Stimulated activated CD4-positive, alpha-beta T cell treated with anti-CD3 and anti-CD28 coated beads, Interleukin-2, amount 100 ng/mL, for 48 hours (primary cell): ENCODE measurements at places on chromosomes 1 and 21.

DNA sequence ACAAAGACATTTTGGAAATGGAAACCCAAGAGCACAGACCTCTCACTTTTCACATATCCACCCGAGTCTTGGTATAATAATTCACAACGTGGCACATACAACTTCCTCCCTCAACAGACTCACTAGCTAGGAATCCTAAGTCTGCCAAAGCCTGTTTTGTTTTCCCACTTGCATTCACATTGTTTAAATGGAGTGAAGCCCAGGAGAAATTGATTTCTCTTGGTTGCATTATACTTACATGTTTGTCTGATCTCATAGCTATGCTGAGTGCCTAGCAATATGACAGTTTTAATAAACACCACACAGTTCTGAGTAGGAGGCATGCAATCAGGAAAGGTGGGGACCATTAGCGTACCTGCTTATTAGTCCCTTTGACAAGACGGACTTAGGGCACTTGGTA lies 348.6 kb upstream of the ADGRL4 start:
- no peak for DNase-seq

- DNase-seq = no peak
These were observed 4.4 kb upstream of the PGBD5 start for GRCh38 chr1:230430499-230430898.

DNA sequence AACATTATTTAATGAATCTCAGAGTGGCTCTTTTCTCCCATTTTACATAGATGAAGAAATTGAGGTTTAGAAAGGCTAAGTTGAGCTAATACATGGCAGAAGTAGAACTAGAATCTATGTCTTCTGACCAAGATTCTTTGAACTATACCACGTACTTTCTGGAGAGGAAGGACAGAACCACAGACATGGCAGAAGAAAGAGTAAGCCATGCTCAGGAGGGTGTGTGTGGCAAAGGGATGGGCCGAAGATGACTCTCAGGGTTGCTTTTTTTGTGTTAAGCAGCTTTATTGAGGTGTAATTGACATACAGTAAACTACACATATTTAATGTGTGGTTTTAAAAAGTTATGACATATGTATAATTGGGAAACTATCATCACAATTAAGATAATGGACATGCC lies 69.5 kb downstream of the PEX14 start:
- DNase-seq = no peak

DNA sequence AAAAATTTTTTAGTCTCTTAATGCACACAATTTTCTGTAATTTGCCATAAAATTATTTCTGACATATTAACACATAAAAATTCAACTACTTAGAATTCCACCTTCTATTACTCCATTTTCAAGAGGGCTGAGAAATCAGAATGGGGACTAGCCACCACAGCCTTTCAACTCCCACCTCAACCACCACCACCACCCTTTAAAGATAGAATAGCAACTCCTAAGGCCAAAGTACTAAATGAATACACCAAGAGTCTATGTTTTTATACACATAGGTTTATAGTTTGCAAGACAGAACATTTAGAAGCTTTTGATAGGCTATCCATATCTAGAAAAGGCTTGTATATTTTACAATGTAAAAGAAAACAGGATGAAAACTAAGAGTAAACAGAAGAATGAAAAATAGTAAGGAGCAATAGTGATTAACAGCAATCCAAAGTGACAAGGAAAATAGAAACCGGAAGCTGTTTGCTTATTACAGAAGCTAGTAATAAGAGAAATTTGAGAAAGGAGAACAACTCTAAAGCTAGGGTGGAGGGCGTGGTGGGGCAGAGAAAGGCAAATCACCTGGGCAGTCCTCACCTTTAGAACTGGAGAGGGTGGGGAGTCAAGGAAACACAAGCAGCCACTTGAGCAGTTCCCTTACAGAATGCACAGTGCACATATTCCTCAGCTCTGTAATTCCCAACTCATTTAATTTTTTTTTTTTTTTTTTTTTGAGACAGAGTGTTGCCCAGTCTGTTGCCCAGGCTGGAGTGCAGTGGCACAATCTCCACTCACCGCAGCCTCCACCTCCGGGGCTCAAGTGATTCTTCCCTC lies 27.7 kb downstream of the EPS15 start:
- no peak for DNase-seq

DNA sequence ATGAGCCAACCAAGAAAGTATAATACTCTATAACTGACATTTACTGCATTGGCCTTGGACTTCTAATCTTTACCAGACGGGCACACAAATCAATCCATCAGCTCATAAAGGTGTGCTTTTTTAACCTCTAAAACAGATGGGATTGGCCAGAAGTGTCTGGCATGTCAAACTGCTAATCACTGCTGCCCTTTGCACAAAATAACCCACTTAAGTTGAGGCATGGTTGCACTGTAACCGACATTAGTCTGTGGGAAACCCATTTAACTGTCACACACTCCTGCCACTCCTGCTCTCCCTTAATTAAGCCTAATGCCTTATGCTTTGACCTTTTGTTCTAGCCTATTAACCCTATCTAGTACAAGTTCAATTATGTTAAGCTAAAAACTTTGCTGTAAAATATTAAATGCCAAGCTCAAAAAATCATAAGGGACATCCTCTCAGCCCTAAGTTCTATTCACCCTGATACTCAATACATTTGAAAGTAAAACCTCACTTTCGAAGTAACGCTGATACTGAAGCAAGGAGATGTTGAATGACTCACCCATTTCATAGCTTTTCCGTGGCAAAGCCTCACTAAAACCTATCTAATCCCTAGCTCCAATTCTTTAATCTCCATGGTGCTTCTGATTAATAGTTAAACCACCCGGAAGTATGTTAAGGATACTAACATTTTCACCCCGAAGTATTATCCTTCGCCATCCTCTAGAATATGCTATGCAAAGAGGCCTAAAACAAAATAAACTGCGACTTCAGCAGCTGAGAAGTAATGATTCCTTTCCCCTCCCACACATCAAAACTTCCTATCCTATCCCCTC lies 12.9 kb downstream of the NRIP1 start:
- no peak for DNase-seq

GRCh38 chr1:98327220-98327861 lies 334.2 kb upstream of the SNX7 start:
- DNase-seq = no peak

DNA sequence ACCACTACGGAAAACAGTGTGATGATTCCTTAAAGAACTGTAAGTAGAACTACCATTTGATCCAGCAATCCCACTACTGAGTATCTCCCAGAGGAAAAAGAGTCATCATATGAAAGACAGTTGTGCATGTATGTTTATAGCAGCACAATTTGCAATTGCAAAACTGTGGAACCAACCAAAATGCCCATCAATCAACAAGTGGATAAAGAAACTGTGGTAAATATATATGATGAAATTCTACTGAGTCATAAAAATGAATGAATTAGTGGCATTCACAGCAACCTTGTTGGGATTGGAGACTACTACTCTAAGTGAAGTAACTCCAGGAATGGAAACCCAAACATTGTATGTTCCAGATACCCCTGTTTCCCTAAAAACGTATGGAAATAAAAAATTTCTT lies 337.0 kb upstream of the PTBP2 start:
- no peak for DNase-seq

DNA sequence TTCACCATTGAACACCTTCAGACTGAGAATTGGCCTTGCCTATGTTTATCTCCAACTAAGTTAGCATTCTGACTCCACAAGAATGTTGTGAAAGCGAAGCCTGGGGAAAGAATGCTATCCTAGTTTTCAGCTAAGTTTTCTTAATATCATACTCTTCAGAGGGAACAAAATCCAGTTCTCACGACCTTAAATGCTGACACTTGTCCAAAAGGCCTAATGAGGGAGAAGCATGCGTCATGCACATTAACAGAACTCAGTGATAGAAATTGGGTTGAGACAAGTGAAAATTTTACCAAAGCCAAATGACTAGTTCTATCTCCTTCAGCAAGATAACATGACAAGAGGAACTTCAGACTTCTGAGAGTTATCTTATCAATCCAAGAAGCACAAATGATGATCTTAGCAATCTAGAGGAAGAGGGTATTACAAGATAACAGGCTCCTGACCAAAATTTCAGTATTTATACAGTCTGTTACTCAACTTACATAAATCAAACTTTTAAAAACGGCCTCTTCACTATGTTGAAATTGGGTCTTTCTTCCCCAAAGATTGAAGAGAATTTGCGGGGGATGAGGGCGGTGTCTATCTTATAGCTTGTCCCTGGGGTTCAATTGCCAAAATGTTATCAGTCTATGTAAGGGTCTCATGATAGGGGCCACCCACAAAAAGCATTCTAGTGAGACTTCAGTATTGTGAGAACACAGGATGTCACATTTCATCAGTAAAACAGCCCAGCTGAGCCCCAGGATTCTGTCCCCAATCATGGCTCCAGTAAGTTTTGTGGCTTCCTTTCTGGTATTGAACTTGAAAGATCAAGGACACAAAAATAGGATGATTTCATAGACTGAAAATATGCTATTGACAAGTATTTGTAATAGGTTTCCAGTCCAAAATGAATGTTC lies 26.5 kb upstream of the SLC45A3 start:
- DNase-seq = no peak

GRCh38 chr1:240831922-240832321 lies 220.0 kb upstream of the GREM2 start:
- no peak for DNase-seq
